ENCODE measurements at places on chromosomes 2 and 18. TPM values are rescaled to one million over a fixed set of nuclear protein-coding genes. Genes with fewer than 3 reads are reported as not detected.

GRCh38 chr2:10326707-10327594, 24.2 kb downstream of the HPCAL1 start:
- H3K36me3 ChIP-seq = peaks cover 14% of the 10 kb centered on the region
- H3K27ac ChIP-seq = peak overlapping the region; percentile 34
- H3K4me1 ChIP-seq = peaks cover 54% of the 10 kb centered on the region
- no peak overlapping the region for H3K4me3 ChIP-seq

The RBKS gene
- 1.4 TPM for total RNA-seq

The OXER1 gene
- 0.19 TPM for total RNA-seq

DNA sequence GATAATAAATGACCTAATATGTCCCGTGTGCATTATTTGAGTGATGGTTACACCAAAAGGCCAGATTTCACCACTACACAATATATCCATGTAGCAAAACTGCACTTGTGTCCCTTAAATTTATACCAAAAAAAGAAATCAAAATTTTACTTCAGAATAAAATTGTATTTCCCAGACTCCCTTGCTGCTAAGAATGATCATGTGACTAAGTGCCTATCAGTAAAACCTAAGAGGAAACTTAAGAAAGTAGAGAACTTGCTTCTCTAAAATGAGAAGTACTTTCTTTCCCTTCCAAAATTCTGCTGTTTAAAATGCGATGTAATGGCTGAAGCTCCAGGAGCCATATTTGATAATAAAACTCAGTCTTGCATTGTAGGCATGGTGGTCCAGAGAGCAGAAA, 24.0 kb downstream of the PROKR1 start:
- H3K27ac ChIP-seq = no peak overlapping the region
- H3K4me3 ChIP-seq = no peak overlapping the region
- H3K27me3 ChIP-seq = peaks cover 28% of the 10 kb centered on the region
- DNase-seq = no peak
- peaks cover 12% of the 10 kb centered on the region for H3K4me1 ChIP-seq

The MEX3C gene
- total RNA-seq = 57.4 TPM

The ZNF516 gene
- total RNA-seq = 0.85 TPM

The MMADHC gene
- total RNA-seq = 131 TPM

The MRO gene
- total RNA-seq = not detected

- no peak overlapping the region for H3K27ac ChIP-seq
- no peak overlapping the region for H3K4me3 ChIP-seq
- H3K36me3 ChIP-seq = no peaks in the 10 kb centered on the region
- peak; percentile 62 for DNase-seq
Observed at GRCh38 chr18:23077493-23078256, 57.6 kb upstream of the CABLES1 start.

DNA sequence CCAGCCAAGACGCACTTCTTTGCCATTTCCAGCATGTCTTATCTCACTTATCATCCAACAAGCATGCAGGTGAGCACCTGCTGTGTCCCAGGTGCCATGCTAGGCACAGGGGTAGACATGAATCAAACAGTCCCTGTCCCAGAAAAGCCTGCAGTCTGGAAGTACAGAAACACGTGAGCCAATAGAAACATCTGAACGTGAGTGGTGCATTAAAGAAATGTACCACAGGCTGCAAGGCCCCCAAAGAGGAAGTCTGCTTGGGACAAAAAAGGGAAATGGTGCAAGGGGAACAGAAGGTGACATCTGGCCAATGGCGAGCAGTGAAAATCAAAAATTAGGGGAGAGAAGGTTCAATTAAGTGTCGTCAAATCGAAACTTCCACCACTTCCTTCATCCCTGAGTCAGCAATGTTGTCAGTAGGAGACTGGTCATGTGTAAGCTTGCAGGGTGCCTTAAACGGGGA, 17.6 kb upstream of the TMEM247 start:
- H3K27ac ChIP-seq = no peak overlapping the region
- H3K27me3 ChIP-seq = no peaks in the 10 kb centered on the region
- peaks cover 11% of the 10 kb centered on the region for H3K4me1 ChIP-seq
- DNase-seq = peak; percentile 48

All from activated CD4-positive, alpha-beta T cell treated with anti-CD3 and anti-CD28 coated beads, Interleukin-2, amount 10 ng/mL, durations not matched to agents 24 days and 14 days (primary cell).